ENCODE measurements at places on chromosomes 2 and 18.

GRCh38 chr2:218396688-218397462 lies 2.8 kb upstream of the CTDSP1 start:
- peak; percentile 52 for DNase-seq

DNA sequence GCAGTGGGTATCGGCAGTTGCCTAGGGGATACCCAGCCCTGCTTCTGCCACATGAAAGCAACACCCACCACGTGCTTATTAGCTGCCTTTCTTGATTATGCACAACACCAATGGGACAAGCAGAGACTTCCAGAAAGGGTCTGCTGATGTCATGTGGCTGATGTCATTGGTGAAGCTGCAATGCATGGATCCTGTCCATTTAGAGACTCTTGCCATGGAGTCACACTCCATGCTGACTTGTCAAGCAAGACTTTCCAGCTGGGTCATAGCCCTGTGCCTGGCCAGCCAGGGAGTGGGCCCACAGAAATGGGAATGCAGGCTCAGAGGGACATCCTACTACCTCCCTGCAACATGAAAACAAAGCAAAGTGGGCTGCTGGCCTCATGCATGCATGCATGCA lies 81.8 kb downstream of the VAPA start:
- DNase-seq, result no peak

DNA sequence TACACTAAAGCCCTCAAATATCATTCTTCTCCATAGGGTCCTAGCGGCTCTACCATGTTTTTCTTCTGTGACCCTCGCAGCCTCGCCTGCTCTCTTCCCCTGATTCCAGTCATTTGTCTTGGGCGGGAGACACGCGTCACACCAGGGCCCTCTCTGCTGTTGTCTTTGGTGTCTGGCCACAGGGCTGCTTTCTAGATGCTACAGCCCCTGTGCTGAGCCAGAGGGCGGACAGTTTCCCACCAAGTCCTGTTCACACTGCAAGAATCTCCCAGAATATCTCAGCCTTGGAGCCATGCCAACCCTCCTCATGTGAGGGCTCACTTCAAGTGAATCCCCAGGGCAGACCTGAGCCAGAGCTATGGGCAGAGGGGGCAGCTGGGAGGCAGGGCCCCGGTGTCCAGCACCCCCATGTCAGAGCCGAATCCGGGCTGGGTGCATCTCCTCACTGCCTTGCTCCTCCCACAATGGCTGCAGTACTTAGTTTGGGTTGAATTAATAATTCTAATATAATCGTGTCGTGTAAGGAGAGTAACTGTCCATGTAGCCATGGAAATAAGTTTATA lies 42.1 kb downstream of the DIPK1C start:
- DNase-seq, result no peak

DNA sequence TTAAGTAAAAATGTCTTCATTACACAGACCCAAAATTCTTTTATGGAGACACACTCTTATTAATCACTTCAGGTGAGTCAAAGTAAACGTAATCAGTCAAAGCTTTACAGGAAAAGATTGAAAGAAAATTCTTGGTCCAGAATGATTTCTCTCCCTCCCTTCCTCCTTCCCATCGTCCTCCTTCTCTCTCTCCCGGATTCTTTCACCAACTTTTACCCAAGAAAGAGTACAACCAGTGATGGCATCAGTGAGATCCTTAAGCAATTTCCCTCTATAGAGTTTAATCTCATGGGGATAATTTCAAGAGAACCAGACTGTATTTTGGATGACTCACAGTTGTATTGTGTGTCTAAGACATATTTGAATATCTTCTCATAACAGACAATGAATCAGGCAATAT lies 258.1 kb downstream of the ALK start:
- DNase-seq, result no peak

- DNase-seq, result no peak
These were observed 47.7 kb downstream of the PRKCE start for GRCh38 chr2:45699032-45699658.

DNA sequence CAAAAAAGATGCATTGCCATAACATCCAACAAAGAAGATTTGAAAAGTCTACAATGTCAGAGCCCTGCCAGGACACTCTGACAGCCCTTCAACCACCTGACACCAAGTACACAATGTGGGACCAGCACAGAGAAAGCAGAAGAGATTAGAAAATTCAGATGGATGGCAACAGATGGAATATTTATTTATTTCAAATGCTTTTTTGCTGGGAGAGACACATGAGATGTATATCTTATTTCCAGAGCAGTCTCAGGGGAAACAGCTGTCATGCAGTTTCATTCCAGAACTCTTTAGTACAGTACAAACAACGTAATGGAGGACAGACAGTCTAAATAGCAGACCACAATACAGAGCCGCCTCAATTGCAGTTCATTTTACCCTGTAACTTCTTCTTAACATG lies 110.1 kb downstream of the MAIP1 start:
- DNase-seq, result no peak

GRCh38 chr18:13229001-13229671 lies 10.6 kb downstream of the LDLRAD4 start:
- no peak for DNase-seq

- DNase-seq, result no peak
These were observed 257.8 kb upstream of the STON1 start for GRCh38 chr2:48272199-48272598.

GRCh38 chr18:39945076-39945475 lies 2010.0 kb upstream of the PIK3C3 start:
- no peak for DNase-seq

DNA sequence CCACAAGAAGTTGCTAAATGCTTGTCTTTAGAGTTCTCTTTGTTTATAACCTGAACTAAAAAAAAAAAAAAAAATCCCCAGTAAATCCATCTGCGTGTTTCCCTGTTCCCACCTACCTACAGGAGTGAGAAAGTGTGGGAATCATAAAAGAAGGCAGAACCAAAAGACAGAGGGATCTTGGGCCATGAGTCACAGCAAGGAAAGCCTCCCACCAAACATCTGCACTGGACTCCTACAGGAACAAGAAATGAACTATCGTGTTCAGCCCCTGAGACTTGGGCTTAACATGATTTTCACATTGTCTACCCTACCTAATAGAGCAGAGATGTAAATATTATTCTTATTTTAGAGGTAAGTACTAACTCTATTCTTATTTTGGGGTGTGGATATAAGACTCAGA lies 1761.2 kb upstream of the CELF4 start:
- DNase-seq, result no peak

DNA sequence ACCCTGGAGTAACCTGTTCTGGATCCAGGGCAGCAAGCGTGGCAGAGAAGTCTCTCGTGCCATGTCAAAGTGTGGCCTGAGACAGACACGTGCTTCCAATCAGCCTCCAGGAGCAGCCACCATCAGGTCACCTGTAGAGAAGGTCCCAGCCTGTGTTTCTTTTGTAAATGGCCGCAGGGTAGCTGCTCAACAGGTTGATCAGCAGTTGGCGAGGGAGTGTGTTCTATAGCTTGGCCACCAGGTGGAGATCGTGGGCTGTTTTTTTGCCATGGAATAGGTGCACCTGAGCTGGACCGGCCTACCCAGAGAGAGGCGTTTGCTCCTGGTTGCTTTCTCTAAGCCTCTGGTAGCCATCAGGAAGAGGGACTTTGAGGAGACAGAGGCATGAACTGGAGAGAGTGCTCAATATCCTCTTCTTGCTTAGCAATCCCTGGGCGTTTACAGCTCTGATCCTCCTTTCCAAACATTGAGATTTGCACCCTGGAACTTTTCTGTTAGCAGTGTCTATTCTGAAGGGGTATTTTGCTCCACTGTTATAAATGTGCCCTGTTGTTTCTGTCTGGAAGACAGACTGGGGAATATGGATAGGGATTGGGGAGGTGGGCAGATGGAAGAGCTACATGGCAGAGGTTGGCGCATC lies 34.2 kb upstream of the EN1 start:
- DNase-seq, result no peak

DNA sequence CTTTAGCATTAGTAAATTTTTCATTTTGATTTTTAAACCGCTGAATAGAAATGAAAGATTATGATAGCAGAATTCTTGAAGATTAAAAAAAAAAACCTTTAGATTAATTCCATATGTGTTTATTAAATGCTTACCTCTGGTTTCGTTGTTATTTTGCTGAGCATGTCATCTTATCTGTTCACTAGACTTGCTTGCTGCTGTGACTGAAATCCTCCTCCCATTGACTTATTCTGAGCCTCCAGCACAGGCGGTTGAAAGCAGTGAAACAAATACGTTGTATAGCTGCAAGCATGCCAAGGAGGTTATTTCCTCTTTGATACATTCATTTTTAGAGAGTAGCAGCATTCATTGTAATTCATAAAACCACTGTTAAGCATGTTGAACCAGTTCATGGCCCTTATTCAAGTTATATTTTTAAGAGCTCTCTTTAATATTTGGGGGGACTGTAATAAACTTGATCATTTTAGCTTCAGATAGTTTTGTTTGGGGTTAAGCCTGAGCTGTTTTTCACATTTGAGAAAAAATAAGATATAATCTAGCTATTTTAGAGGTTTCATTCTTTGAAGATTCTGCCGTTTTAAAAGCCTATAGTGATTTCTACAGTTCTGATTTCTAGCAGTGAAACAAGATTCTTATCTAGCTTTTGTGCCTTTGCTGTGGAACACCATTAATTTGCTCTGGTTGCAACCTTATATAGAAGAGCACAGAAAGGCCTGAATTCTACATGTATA lies at the start of gene HTR2B:
Gene HTR2B, minus strand, starts transcription at position 205 of the 731 bp plus-strand sequence. CDS start 1,278 bp downstream, outside the sequence.
- DNase-seq, result no peak

DNA sequence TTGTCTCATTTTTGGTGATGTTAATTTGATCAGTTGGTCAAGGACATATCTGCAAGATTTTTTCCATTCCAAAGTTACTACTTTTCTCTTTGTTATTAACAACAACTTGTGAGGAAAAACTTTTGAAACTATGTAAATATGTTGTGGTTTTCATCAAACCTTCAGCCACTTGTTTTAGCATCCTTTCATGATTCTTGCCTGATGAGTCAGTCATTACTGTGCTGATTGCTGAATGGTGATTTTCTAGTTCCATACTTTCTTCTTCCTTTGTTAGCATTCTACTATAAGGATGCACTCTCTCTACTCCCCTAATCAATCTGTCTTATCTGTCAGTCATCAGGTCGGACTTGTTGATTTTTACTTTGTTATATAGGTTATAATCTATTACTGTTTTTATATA lies 10.9 kb downstream of the TMEM87B start:
- no peak for DNase-seq

GRCh38 chr18:59616501-59616900 lies 80.7 kb downstream of the CCBE1 start:
- no peak for DNase-seq

DNA sequence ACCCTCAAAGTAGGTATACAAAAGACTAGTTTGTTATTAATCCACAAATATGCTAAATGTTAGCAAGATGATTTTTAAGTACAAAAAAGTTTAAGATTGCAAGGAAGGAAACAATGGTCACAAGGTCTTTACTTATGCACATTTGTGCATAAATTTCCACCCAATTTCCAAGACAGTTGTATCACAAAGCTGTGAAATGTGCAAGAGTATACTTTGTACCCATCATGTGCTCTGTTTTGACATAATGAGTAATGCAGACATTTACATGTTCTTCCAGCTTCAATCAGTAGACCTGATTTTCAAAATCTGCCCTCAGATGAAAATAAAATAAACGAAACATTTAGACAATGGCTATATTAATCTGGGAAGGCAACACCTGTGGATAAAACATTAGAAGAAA lies 27.0 kb downstream of the SLC5A7 start:
- no peak for DNase-seq

DNA sequence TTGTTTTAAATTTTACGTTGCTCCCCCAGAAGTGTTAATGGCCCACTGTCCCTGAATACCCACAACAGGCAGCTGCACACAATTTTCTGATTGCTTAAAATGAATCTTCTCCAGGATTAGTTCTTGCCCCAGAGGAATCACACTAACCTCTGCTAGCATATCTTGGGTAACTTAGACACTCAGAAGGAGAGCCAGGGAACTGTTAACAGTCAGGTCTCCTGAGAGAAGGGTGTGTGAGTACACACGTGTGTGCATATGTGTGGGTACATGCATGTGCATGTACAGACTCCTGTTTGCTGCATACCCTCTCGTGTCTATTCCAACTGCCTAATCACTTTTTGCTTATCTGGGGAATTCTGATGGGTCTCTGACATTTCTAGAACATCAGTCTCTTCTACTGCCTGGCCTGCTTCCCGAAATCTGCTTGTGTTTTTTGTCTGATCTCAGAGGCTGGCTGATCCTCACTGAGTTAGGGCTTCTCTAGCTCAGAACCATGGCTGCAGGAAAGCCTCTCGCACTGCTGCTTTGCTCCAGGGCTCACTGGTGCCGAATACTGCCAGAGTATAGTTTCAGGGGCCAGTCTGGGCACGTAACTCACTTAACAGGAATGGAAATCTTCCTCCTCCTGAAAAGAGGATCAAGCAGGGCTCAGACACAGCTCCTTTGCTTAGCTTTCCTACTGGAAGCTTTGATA lies 62.8 kb downstream of the PRELID3A start:
- DNase-seq, result no peak

- DNase-seq, result no peak
These were observed 154.1 kb downstream of the VAPA start for GRCh38 chr18:10067670-10068659.

GRCh38 chr2:162677476-162677875 lies 161.1 kb downstream of the KCNH7 start:
- DNase-seq, result no peak

DNA sequence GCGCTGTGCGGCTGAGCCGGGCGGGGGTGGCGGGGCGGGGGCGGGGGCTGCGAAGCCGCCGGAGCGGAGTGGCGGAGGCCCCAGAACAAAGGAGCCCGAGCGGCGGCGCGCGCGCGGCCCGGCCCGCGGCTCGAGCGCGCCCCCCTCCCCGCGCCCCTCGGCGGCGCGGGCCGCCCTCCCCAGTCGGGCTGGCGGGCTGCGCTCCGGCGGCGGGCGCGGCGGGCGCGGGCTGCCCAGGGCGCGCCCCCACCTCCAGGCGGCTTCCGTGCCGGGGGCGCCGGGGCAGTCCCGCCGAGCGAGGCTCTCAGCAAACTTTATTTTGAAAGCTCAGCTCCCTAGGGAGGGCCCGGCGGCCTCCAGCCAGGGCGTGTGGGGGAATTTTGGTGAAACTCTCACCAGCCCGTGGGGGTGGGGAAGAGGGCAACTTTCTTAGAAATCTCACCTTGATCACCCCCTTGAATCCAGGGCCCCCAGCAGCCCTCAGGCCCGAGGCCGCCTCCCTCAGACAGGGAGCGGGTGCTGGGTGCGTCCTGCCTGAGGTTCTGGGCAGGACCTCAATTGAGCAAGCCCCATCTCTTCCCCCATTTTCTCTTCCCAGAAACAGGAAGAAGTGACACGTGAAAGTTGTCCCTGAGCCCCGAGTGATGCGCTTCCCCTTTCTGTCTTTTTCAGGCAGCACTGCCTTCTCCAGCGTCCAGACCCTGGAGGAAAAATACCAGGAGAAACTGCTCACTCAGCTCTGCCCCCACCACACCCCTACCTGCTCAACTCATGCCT lies 786 bp downstream of the TET3 start:
- no peak for DNase-seq

Data from stimulated activated CD8-positive, alpha-beta memory T cell treated with anti-CD3 and anti-CD28 coated beads, Interleukin-4, amount 100 ng/mL, for 1 hour (primary cell).